ENCODE measurements at places on chromosomes 7 and 10.
A peak's percentile ranks its signal among the peaks of the same experiment; 100 is the strongest.

GRCh38 chr7:147678943-147679342 lies 911.6 kb upstream of the C7orf33 start:
- DNase-seq: no peak

GRCh38 chr10:113027574-113028455 lies 77.8 kb downstream of the TCF7L2 start:
- DNase-seq: no peak

- no peak for DNase-seq
These were observed 3.0 kb upstream of the AOC1 start for GRCh38 chr7:150849204-150849775.

GRCh38 chr10:86509145-86509544 lies 12.4 kb downstream of the WAPL start:
- DNase-seq: no peak

DNA sequence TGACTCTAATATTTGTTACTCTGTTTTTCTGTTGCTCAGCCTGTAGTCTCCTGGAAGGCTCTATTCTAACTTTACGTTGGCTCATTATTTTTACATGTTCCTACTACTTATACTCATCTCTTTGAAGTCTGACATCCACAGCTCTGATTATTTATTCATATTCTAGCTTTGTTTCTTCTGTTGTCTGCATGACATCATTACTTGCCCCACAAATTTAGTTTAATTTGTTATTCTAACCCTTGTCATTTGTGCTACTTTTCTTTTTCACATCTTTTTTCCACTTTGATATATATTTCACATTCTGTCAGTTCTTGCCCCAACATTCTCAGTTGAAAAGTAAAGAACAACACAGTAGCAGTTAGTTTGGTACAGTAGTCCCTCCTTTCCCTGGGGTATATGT lies 51.1 kb downstream of the KMT2E start:
- DNase-seq: no peak

GRCh38 chr7:31495653-31496052 lies 18.2 kb upstream of the ITPRID1 start:
- no peak for DNase-seq

DNA sequence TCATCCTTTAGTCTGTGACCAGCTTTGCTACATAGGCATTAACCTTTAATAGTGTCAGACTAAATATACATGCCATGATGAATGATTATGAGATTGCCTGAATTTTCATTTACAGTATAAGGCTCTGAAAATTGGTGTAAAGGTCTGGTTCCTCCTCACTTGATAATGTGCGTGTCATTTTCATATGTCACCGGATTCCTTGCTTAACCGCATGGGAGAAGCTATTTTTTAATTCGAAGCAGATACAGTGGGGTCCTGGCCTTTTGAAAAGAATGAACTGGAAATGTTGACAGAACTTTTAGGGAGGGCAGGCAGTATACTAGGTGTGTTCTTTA lies 192.4 kb upstream of the SH2B2 start:
- DNase-seq: no peak

DNA sequence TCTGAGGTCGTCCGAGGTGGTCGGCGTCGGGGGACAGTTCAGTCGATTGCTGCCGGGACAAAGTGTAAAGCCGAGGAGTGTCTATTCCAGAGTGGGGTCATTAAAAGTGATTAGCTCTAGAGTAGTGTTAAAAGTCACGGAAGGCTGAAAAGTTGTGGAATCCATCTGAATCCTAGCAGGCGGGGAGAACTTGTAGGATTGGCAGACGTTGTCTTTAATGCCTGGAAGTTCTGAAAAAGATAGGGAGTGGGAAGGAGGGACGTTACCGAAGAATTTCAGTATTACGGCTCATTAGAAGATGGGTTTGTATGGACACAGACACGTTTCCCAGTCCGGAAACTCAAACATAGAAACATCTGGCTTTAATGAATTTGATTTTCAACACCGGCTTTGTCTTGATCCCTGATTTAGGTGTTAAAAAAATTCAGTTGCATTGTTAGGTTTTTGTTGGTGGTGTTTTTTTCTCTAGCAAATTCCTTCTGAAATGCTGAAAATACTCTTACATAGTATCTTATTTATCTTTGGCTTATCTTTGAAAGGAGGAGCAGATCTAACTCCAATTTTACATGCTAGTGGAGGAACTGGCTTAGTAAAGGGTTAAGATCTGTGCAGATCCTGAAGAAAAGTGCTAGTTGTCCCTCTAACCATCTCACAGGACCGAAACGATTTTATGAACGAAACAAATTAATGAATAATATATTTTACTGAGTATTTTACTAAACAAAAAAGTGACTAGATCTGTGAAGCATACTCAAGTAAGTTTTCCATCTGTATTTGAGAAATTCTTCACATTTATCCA lies 900 bp downstream of the MKLN1 start:
- DNase-seq: no peak

DNA sequence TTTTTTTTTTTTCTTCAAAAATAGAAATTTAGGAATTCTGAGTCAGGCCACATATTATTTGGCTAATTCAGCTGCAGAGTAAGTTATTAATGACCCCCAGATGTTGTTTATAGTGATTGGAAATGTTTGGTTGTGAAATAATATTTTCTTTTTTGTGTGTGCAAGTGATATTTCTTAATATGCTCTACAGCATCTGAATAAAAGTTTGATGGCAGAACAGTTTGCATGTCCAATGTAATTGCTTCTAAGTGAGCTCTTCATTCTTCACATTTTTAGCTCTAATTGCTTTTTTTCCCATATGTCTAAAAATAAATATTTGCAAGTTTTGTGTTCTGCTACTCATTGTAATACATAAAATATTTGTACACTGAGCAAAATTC lies 116.0 kb downstream of the ARID5B start:
- no peak for DNase-seq

GRCh38 chr10:7958442-7958841 lies 96.0 kb upstream of the GATA3 start:
- DNase-seq: no peak

- DNase-seq: no peak
These were observed 182.4 kb downstream of the PLXNA4 start for GRCh38 chr7:132393789-132394261.

DNA sequence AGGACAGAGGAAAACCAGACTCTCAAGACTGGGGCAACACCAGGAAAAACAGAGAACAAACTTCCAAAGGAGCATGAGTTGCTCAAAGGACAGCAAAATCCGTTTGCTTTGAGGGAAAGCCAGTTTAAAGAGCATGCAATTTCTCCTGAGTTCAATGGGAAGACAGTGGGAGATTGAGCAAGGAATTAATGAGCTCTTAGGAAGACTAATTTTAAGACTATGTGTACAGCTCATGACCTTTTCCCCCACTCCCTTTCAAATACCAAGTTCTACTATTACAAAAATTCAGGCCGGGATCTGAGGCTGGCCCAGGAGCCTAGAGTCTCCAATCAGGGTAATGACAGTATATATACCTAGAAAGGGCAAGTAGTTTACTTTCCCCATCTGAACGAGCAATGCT lies 79.2 kb downstream of the EPDR1 start:
- DNase-seq: no peak

DNA sequence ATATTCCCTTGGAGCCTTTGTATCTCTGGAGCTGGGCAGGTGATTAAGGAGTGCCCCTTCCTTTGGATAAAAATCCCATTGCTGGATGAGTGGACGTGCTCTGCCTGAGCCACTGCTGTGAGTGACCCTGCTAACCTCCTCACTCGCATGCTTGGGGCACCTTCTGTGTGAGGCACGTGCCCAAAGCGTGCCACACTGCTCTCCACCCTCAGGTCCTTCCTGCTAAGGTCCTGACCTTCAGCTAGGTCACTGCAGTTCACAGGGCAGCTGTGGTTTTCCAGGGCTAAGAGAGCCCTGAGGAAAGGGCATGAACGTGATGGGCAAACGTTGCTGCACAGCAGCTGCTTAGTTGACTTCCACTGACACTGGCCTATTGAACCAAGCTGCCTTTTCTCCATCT lies 204.4 kb upstream of the COBL start:
- no peak for DNase-seq

- no peak for DNase-seq
These were observed 99.7 kb upstream of the PPIF start for GRCh38 chr10:79247373-79248137.

DNA sequence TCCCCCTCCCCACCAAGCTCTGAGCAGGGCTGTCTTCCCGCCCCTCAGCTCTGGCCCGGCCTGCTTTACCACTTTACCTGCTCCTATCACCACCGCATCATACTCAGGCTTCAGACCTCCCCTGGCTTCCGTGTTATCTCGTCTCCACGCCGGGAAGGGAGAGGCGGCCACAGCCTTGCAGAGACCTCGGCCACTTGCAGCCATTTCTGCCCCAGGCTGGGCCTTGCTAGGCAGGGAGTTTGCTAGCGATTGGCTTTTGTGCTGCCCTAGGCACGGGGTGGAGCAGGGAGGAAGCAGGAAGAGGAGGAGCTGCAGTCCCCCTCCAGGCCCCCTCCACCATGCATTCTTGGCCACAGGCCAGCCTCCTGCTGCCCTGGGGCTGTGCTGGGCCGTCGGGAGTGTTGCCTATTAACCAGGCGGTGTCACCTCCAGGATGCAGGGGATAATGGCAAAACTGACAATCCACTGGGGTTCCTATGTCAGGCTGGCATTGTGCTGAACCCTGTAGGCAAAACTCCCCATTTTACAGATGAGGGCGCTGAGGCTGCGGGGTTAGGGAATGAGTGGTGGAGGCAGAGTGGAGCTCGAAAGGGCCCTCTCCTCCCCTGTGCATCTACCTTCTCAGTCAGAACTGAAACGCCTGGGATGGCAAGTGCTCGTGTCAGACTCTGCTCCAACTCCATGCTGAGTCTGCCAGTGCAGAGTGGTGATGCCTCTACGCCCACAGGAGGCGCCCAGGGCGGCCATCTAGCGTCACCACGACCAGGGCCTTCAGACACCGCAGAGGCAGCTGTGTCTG lies at the start of gene PYROXD2:
Gene PYROXD2, minus strand, starts transcription at position 251 of the 799 bp plus-strand sequence. Its CDS starts 47 bp downstream, at position 204.
- DNase-seq: peak; percentile 39
